Activated T-cell treated with anti-CD3 and anti-CD28 coated beads, Interleukin-2, amount 50 U/mL, for 1 hour (primary cell): ENCODE measurements at places on chromosomes 12 and 14.

- no peak for DNase-seq
These were observed 259.6 kb downstream of the AKAP6 start for GRCh38 chr14:32588448-32589320.

DNA sequence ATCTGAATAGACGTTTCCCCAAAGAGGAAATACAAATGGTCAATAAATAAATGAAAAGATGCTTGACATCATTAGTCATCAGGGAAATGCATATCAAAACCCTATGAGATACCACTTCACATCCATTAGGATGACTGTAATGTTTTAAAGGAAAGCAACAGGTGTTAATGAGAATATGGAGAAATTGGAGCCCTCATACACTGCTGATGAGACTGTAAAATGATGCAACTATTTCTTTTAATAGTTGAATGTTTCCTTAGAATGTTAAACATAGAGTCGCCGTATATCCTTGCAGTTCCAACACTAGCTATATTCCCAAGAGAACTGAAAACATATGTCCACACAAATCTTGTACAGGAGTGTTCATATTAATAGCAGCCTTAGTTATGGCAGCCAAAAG, 133.2 kb downstream of the SLC38A4 start:
- no peak for DNase-seq

DNA sequence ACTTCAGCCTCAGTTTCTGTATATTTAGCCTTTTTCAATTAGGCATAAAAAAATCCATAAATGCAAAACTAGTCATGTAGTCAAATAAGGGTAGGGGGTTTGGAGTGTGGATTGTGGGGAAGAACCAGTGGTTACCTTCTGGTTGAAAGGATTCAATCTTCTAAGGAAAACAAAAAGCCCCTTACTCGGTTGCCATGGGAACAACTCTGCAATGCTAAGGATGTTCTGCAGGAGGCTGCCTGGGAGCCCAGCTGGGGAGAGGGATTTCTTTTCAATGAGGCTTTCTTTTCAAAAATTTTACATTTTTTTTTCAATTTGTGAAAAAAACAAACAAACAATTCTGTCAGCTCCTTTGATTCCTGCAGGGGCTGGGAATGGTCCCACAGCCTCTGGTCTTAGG, 67.2 kb downstream of the SLC8A3 start:
- no peak for DNase-seq

GRCh38 chr14:83290447-83290846, 1756.8 kb upstream of the SEL1L start:
- DNase-seq = no peak

GRCh38 chr14:103684471-103684870, 30.8 kb downstream of the XRCC3 start:
- DNase-seq = no peak

DNA sequence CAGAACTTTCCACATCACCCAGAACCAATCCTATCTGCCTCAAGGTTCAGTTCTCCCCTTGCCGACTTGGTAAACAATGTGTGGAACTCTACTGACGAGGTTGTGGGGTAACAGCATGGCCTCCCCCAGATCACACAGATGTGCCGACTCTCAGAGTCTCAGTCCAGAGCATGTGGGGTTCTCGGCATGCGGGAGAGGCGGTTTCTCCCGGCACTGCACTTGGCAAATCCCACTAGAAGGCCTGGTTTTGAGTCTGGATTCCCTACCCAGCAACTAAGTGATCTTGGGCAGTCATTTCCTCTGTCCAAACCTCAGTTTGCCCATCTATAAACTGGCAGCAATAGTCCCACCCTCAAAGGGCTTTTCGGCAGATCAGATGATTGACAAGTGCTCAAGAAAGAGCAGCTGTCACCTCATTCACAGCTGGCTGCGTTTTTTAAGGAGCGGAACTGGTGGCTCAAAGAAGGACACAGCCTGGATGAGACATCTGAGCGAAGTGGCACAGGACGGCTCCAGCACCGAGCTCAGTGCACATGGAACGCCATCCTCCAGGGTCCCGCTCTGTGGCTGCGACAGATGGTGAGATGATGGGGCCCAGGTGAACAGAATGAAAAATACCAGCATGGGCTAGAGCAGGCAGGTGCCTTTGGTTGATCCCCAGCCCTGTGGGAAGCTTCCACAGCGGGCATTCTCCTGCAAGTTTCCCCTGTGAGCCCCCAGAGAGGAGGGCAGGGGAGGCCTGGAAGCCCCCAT, 7.3 kb downstream of the TESC start:
- DNase-seq = no peak

DNA sequence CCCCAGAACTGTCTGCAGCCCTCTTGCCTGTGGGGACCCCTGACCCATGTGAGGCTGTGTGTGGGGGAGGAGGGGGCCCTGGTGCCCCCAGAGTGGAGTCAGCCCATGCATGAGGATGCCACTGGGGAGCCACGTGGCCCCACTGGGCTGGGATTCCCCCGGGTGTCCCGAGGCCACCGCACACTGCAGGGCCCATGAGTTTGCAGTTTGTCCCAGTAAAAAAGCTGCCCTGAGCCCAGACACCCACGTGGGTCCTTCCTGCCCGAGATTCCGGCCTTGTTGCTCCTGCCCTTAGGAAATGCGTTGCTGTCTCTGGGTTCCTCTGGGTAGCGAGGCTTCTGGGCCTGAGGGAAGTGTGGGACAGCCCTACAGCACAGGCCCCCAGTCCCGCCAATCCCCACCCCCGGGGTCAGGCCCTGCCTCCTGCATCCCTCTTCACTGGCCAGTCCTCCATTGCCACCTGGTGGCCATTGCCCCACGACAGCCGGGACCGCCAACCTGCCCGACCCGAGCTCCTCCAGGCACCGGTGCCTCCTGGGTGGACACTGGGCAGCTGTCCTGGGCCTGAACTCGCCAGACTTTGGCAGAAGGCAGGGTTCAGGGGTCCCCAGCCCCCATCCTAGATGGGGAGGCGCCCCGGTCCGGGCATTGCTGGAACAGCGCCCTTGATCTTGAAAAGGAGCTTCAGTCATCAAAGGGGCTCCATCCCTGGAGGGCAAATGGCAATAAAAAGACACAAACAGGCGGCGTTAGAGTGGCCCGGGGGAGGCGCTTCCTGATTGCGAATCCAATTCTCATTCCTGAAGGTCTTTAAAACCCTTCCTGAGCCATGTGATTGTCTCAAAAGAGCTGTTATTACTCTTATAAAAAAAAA, 15.6 kb upstream of the C14orf180 start:
- DNase-seq = peak; percentile 78

DNA sequence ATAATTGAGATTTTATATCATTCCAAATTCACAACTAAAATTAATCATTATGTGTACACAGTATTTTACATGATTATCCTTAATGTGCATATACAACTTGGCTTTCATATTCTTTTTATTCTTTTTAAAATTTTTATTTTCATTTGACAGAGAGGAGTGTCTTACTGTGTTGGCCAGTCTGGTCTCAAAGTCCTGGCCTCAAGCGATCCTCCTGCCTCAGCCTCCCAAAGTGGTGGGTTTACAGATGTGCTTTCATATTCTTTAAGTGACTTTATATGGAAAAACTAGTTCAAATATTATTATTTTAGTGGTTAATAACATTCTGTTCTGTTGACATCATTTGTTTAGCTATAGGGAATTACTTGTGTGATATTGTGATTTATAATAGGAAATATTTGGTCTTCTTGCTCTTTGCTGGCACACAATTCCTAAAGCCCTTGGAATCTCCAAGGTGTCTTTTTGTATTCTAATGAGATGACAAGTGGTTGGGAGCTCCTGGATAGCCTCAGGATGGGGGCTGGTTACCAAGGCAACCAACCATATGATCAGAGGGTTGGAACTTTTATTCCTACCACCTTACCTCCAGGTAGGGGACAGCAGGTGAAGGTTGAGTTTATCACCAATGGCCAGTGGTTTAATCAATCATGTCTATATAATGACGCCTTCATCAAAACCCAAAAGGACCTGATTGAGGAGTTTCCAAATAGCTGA, 16.0 kb upstream of the ZNF410 start:
- no peak for DNase-seq

- peak; percentile 91 for DNase-seq
These were observed at the start of gene DNAL1 for GRCh38 chr14:73644531-73645247. DNAL1 (plus strand) TSS chr14:73644986; CDS start chr14:73645040, 54 bp downstream.

GRCh38 chr14:35818346-35819115, 7.6 kb upstream of the BRMS1L start:
- no peak for DNase-seq

GRCh38 chr14:65002586-65003210, 16.0 kb downstream of the FNTB start:
- DNase-seq = no peak

DNA sequence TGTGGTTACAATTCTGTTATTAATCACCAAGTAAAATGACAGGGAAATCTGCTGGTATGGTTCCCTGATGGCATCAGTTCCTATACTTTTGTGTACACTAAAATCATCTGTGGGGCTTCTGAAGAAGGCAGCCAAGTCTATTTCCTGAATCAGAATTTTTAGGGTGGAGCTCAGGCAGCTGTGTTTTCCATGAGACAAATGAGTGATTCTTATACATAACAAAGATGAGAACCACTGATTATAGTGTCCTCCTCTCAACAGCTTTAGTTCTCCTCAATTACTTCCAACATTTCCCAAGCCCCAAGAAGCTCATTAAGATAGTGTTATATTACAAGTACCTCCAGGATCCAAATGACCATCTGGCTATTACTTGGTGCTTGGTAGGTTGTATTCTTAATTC, 64.5 kb upstream of the USP44 start:
- DNase-seq = no peak

DNA sequence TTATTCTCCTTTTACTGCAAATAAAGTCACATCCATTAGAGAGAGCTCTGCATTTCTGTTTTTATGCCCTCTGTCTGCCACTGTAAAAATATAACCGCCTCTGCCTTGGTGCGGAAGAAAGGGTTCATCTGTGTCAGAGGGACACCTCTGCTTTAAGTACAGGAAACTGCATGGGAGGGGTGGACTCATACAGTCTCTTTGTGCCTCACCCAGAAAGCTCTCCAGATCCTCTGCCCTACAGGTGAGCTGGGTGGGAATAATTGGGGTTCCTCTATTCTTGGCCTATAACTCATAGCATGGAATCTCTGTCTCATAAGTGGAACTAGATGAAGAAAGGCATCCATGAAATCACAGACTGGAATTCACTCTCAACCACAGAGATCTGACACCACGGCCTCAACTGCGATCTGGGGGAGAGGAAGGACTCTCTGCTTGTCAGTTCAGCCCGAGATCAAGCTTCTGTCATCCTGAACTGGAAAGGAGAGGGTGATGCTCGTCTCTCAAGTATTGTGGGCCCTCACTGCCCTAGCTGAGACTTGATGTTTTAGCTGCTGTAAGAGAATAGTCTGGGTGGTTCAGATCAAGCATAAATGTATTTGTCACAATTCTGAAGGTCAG, 702.3 kb downstream of the TMEM121 start:
- DNase-seq = no peak

GRCh38 chr14:51473808-51474565, 177.7 kb upstream of the FRMD6 start:
- DNase-seq = no peak

- no peak for DNase-seq
These were observed 2.5 kb upstream of the SALL2 start for GRCh38 chr14:21528381-21529348.

GRCh38 chr12:129911428-129912049, 7.7 kb upstream of the TMEM132D start:
- no peak for DNase-seq

DNA sequence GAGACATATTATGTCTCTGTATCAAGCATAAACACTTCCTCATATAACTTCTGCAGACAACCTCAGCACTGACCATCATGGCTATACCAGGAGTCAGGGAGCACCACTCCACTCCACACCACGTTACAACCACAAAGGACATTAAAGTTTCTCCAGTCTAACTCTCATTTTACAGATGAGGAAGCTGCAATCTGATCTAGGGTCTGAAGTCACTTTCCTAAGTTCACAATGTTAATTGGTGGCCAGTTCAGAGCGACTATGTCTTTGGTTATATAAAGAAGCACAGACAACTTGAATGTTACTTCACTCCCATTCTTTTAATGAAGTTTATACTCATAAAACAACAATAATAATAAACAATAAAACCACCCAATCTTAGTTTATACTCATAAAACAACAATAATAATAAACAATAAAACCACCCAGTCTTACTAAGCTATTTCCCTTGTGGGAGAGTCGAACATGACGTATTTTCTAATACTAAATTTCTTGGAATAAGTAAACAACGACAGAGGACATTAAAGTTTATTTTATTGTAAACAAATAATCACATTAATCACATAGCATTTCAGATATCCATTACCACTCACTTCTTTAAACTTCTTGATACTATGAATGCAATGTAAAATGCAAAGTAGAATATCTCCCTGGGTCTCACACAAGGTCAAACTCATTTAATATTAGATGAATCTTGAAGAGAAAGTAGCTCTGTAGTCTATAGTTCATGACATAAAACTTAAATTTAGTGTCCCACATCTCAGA, 72.4 kb upstream of the SSTR1 start:
- no peak for DNase-seq

DNA sequence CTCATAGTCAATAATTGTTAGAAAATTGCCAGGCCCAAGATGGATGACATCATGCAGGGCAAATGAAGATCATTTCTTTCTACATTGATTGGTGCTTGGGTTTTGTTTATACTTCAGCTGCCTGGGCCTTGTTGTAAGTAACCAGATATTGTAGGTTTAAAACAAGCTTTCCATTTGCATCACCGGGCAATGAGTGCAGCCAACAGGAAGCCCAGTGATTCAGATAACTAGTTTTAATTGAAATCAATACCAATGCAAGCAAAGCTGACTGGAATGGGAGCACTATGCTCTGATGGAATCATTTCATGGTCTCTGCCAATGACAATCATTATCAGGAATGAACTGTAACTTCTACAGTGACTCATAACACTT, 279.3 kb downstream of the DUSP6 start:
- no peak for DNase-seq

GRCh38 chr12:25746131-25746530, 193.0 kb upstream of the LMNTD1 start:
- DNase-seq = no peak

DNA sequence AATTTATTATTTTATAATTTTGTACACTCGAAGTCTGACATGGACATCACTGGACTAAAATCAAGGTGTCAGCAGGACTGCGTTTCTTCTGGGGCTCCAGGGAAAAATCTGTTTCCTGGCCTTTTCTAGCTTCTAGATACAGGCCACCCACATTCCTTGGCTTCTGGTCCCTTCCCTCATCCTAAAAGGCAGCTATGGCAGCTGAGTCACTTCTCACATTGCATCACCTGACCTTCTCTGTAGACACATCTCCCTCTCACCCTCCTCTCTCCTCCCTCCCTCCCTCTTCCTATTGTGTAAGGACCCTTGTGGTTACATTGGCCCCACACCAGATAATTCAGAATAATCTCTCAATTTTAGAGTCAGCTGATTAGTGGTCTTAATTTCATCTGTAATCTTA, 92.4 kb downstream of the RPS6KA5 start:
- no peak for DNase-seq

DNA sequence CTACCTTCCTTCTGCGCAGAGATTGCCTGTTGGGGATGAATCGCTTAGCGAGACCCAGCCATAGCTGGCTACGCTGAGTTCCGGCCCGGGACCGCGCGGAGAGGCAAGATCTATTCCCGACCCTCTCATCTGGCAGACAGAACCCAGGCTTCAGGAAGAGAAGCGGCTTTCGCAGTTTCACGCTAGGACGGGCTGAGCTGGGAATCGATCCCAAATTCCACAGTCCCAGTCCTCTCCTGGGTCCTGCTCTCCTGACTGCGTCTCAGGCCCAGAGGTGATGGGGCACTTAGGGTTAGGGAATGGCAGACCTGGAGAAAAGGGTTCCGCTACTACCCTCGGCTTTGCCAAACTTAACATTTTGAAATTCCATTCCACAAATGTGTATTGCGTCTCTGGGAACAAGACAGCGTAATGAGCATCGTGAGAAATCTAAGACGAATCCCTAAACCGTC, 2.8 kb downstream of the PTPN21 start:
- no peak for DNase-seq
